ENCODE measurements at places on chromosomes 7 and 10.

- peak; percentile 71 for DNase-seq
These were observed 593 bp upstream of the CUX1 start for GRCh38 chr7:101816595-101817470.

DNA sequence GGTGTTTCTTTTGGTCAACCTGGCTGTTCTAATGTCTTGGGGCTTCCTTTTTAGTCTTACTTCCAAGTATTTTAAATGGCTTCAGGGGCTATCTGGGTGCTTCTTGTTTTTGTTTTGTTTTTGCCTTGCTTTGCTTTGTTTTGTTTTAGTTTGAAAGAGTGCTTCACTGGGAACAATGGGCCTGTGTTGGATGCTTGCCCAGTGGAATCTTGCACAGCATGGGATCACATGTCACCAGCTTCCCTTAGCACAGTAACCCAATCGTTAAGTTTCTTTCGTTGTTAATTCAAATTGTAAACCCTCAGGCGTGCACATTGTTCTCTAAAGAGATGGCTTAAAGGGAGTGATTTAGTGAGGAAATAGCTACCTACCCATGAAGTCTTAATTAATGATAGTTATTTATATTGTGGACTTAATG is 8.9 kb downstream of the COL17A1 start:
- peak; percentile 68 for DNase-seq

DNA sequence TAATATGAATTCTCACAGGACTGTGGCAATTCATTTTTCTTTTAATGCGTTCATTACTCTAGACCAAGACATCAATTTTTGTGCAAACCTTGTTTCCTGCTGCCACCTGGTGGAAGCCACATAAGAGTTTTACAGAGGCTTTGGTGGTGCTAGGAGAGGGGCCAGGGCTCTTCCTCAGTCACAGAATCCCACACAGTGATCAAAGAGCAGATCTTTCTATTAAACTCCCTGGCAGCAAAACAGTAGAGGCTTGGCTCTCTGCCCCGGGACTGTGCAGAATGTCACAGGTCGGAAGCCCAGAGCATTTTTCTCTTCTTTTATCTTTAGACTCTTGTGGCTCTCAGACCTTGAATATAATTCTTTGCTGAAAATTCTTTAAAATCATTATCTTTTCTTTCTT is 506.4 kb upstream of the C7orf33 start:
- peak; percentile 89 for DNase-seq

DNA sequence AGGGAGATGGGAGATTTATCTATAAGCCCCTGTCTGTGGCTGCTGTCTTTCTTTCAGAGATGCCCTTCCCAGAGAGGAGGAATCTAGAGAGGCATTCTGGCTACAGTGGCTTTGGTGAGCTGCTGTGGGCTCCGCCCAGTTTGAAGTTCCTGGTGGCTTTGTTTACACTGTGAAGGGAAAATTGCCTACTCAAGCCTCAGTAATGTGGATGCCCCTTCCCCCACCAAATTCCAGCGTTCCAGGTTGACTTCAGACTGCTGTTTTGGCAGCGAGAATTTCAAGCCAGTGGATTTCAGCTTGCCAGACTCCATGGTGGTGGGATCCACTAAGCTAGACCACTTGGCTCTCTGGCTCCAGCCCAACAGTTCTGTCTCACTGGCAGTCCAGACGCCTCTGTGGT is 951.6 kb downstream of the CCSER2 start:
- peak; percentile 80 for DNase-seq

- peak; percentile 22 for DNase-seq
These were observed 84.5 kb downstream of the CARD11 start for GRCh38 chr7:2959103-2959680.

- no peak for DNase-seq
These were observed 161.7 kb upstream of the LYZL1 start for GRCh38 chr10:29127037-29127700.

GRCh38 chr7:73987298-73987697 is 40.7 kb upstream of the ELN start:
- DNase-seq = no peak

GRCh38 chr7:109950821-109951564 is 1139.9 kb upstream of the LRRN3 start:
- DNase-seq = no peak

- no peak for DNase-seq
These were observed 209.1 kb upstream of the VWC2 start for GRCh38 chr7:49564379-49564714.

- no peak for DNase-seq
These were observed 42.7 kb upstream of the CHST3 start for GRCh38 chr10:71921324-71922027.

- DNase-seq = no peak
These were observed 78.8 kb downstream of the INPP5A start for GRCh38 chr10:132616170-132616995.

DNA sequence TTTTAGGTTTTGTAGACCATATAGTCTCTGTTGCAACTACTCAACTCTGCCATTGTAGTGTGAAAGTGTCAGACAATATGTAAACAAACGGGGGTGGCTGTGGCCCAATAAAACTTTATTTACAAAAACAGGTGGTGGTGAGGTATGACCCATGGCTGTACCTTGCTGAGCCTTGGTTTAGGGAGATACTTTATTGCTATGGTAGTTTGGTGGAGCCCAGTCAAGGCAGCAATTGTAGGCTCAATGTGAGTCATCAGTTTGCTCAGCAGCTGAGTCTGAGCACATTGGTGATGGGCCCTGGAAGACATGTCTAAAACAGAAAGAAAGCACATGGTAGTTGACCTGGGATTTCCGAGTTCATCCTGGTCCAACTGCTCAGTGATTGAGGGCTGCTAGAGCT is 242.5 kb downstream of the REEP3 start:
- no peak for DNase-seq

GRCh38 chr10:6005856-6006395 is 28.6 kb upstream of the IL15RA start:
- DNase-seq = no peak

DNA sequence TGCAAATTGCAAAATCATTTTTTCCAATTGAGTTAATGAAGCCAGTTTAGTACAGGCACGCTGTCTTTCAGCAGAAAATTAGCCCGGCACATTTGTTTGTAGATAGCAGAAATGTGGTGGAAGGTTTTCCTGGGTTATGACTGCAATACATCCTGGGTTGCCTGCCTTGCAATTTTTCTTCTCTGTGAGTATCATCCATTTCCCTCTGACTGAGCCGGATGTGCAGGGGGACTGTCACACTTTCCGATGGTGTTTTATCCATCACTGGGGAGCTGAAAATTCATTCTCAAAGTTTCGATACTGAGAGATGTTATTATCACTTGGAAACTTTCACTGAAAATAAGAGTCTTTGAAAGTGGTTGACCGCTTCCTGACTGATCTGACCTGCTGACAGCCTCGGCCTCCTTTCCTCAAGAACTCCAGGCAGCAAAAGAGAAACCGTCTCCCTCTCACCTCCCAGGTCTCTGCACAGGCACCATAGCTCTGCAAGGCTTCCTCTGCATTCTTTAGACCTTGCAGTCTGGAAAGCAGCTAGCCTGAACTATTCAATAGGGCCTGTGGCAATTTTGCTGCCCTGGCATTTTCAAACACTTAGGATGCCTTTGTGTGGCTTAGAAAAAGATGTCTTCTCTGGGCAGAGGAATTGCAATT is 320.8 kb upstream of the NRP1 start:
- no peak for DNase-seq

- DNase-seq = peak; percentile 59
These were observed 13.1 kb upstream of the HABP2 start for GRCh38 chr10:113539789-113540188.

- no peak for DNase-seq
These were observed 20.5 kb upstream of the DLD start for GRCh38 chr7:107870427-107871000.

DNA sequence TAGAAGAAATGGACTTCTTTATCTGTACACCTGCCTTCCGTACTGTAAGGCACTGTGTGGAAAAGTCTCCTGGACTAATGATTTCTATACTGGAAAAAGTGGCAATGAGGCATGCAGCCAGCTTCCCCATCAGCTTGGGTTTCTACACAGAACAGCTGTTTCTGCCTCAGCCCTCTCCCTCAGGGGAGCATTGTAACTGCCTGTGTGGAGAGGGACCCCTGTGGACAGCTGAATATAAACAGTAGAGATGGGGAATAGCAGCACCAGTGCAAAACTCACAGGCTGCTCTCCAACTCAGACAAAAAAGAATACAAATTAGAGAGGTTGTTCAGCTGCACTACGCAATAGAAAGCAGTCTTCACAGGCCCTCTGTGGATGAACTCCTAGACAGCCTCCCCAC is 451.3 kb upstream of the MBL2 start:
- DNase-seq = peak; percentile 64

DNA sequence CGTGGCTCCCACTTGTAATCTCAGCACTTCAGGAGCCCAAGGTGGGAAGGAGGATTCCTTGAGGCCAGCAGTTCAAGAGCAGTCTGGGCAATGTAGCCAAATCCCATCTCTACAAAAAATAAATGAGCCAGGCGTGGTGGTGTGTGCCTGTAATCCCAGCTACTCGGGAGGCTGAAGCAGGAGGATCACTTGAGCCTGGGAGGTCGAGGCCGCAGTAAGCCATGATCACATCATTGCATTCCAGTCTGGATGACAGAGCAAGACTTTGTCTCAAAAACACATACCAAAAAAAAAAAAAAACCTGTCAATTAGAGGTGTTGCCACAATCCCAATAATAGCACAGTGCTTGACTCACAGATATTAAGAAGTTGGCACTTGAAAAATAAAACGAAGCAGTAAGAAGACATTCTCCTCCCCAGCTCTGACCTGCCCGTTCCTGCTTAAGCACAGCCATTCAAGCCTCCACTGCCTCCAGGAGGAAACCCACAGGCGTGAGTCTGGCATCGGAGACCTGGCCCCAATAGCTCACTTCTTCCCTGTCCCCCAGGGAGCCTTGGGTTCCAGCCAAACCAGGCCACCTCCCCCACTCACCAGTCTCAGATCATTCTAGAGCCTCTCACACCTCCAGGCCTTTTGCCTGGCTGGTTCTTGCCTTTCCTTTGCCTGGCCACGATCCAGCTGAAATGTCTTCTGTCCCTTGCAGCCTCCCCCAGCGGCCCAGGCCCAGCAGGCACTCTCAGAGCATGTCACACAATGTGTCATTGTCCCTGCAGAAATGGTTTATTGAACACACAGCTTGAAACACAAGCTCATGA is 45.3 kb upstream of the GTF2I start:
- DNase-seq = peak; percentile 76

DNA sequence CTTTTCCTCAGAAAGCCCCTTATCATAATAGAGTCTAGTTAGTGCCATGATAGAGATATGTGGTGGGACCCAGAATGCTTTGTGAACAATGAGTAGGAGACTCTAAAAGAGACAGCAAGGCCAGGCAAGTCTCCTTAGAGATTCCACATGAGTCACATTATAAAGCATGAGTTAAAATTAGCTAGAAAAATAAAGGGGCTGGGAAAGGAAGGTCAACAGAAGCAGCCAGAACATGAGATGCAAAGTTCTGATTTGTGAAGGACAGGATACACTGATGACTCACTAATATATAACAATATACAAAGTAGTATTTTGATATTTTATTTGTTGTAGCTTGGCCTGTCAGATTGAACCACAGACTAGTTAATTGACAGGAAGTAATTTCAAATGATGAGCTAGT is 25.3 kb upstream of the SNX13 start:
- no peak for DNase-seq

DNA sequence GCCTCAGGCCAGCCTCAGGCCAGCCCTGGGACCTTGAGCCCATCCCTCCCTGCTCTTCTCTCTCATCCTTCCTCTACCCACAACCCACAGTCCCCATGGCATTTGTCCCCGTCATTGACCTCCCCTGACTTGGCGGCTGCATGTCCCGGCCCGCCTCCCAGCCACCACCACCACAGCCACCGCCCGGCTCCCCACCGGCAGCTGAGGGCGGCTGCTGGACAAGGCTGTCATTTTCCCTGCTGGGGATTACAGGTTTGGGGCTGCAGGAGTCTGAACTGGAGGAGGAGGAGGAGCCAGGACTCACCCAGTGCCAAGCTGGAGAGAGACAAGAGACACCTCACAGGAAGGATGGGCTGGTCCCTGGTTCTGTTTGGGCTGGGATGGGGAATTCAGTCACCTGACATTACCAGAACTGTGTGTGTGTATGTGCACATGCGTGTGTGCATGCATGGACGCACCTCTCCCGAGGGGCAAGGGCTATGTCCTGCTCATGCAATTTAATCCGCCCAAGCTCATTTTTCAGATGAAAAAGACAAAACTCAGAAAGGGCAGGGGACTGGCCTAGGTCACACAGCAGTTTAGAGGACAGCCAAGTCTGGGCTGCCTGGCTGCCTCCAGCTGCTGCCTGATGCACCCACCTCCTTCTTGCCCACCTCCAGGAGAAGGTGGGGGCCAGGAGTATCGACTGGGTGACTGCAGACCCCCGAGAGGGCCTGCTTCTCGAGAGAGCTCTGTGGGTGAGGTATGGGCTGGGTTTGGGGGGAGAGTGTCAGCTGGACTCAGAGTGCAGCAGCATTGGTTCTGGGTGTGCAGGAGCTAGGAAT is 113.1 kb downstream of the ZMIZ1 start:
- no peak for DNase-seq

GRCh38 chr7:2019711-2020511 is 212.8 kb downstream of the MAD1L1 start:
- DNase-seq = no peak

DNA sequence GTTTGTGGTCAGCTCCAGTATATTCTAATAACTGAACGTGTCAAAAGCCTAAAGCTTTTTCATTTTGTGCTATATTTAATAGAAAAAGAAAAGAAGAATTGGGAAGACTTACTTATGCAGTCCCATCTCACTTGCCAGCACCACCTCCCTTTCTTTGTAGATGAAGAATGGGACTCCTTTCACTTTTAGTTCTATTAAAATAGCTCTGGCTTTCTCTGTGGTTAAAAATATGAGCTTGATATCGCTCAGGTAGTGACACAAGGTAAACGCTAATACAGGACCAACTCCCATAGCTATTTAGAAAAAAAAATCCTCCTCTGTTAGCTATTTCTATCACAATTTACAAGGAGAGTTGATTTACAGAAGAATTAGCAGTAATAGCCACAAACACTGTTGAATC is 176.8 kb downstream of the PDE1C start:
- no peak for DNase-seq

DNA sequence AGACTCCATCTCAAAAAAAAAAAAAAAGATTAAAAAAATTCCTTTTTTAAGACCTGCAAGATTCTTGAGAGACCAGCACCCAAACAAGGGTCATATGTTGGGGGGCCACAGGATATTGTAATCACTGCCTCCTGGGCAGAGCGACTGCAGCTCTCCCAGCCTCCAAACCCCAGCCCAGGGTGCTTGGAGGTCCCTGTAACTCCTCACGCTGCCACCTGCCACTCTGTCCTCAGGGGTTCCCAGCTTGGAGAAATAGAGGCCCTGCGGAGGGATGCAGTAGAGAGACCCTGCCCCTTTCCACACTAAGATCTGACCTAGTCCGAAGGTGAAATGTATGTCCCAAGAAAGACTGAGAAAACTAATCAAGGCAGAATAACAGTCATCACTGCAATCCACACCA is 343.7 kb downstream of the GRID1 start:
- DNase-seq = no peak

Measured in endodermal cell (in vitro differentiated cells).